Stimulated activated CD4-positive, alpha-beta T cell treated with anti-CD3 and anti-CD28 coated beads, Interleukin-12 subunit alpha, Interleukin-12 subunit beta, amount 100 ng/mL, for 4 hours (primary cell): ENCODE measurements at places on chromosomes 16 and 17.

DNA sequence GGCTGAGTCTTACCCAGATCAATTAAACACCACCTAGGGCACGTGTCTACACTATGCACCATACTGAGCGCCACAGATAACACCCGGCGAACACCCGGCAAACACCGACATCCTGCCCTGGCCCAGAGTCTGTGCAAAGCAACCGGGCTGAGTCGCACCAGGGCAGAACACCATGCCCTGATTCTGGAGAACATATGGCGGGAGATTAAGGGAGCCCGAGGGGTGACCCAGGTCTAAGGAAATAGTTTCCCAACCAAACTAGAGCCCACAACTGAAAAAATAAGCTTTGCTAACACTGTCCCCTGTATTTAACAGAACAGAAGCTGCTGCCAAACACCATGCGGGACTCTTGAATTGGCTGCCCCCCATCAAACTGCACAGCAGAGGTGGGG, 22.1 kb downstream of the MYO18A start:
- DNase-seq = no peak

DNA sequence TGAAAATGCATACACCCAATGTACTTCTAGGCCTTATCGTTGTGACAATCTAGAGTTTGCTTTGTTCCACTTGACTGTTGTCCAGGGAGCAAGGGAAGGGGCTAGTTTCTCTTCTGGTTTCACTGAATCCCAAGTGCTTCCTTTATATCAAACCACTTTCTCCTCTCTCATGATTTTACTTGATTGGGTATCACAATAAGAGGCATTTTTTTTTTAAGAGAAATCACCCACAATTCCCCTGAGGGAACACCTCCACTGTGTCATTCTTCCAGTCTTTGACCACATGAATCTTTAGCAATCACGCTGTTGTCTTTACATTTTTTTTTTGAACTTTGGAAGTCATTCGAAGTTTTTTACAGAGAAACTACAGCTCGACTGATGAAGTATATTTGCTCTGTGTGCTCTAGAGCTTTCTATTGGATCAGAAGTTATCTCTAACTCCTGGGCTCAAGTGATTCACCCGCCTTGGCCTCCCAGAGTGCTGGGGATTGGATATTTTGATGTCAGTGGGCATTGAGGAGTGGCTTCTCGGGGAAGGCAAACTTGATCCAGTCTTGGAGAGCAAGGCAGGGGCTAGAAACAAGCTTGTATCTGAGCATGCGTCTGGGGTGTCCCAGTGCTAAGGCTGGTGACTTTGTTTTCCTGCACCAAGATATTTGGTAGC, 3.0 kb downstream of the CDH1 start:
- DNase-seq = no peak

- DNase-seq = no peak
Observed at GRCh38 chr16:11188801-11189740, 66.9 kb downstream of the SOCS1 start.

GRCh38 chr16:73047221-73047535, 750 bp downstream of the ZFHX3 start:
- DNase-seq = no peak

DNA sequence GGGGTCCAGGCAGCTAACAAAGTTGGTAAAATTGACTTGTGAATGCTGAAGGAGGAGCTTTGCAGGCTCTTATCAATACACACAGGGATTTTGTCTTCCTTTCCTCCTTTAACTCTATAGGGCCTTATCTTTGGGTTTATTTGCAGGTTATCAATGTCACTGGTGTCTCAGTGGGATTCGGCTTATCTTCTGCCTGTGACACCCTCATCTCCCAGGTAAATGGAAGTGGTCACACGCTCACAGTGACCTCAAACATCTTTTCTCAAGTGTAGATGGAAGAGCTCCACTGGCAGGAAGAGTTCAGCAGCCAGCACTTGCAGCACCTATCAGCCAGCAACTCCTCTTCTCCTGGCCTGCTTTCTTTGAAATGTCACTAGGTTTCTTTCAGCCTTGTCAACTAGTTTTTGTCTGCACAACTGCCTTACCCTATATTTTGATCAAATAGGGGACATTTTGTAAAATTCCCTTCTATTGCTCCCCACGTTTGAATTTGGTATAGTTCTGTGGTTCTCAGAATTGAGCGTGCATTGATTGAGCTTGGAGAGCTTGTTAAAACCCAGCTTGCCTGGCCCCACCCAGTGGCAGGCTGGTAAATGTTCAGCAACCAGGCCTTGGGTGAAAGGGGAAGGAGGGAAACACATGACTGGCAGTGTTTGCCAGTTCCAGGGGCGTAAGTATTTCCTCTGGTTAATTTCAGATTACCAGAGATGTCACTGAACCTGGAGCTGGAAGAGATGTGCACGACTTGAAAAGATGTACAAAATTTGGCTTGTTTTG, 12.8 kb downstream of the SLC47A1 start:
- no peak for DNase-seq

GRCh38 chr17:66426397-66427033, 124.1 kb downstream of the PRKCA start:
- DNase-seq = peak; percentile 11

DNA sequence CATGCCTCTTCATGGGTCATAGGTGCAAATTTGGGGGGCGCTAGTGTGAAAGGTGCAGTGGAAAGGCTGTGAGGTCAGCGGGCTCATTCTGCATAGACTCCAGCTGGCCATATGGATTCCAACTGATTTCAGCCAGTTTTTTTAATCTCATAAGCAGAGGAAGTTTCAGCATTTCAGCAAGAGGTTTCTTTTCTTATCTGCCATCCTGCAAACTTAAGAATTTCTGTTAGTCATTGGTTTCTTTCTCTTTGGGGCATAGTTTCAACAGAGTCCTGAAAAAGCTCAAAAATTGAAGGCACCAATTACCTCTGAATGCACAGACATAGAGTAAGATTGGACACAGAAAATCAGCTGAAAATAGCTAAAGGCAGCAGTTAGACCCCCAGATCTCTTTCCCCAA, 16.2 kb upstream of the ALOX15 start:
- no peak for DNase-seq
